ENCODE measurements at places on chromosomes 6 and 20.

- DNase-seq = peak; percentile 40
Observed at GRCh38 chr6:152897807-152898399, 84.9 kb downstream of the FBXO5 start.

- no peak for DNase-seq
Observed at GRCh38 chr20:41897708-41898107, 279.5 kb upstream of the CHD6 start.

- no peak for DNase-seq
Observed at GRCh38 chr6:37936906-37937305, 117.4 kb downstream of the ZFAND3 start.

- DNase-seq = no peak
Observed at GRCh38 chr20:43682446-43682845, 15.5 kb downstream of the MYBL2 start.

GRCh38 chr20:44961870-44962267, 1.7 kb upstream of the TOMM34 start:
- DNase-seq = no peak
